Cerebellar nuclear complex (tissue), 1 donor: ENCODE measurements at places on chromosomes 16 and 17.

- no peak for DNase-seq
Measured at GRCh38 chr17:45431531-45432404, 902 bp downstream of the ARHGAP27 start.

- no peak for DNase-seq
Measured at GRCh38 chr17:40582328-40582901, 17.1 kb upstream of the CCR7 start.

- no peak for DNase-seq
Measured at GRCh38 chr17:81419319-81419885, 24.1 kb downstream of the BAHCC1 start.

DNA sequence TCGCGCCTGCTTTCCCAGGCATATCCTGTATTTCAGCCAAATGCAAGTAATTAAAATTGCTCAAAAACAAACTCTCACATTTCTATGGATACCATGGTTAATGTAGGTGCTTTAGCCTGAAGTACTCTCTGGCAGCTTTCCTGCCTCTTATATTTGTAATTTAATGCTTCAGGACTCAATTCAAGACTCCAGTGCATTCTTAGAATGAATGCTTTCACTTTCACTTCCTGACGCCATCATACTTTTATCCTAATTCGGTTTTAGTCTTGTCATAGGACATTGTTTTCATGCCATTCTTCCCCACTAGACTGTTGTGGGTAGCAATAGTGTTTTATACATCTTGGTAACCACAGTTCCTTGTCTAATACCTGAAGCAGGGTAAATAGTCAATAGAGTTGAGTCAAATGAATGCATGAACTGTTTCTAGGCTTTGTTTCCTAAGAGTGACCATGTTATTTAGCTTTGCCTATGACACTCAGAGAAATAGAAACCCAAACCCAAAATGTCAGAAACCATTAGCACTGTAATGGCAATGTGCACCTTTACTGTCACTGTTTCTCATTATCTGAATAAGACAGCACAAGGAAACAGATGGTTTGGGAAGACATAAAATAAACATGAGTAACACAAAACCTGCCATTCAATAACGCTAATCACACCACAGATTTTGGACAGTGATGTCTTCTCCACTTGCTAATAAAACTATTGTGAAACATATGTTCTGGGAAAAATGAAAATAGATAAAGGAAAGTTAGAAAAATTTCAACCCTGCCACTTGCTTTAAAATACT, 705.5 kb downstream of the CDH11 start:
- no peak for DNase-seq

GRCh38 chr16:1285669-1286512, 23.5 kb upstream of the UBE2I start:
- no peak for DNase-seq

DNA sequence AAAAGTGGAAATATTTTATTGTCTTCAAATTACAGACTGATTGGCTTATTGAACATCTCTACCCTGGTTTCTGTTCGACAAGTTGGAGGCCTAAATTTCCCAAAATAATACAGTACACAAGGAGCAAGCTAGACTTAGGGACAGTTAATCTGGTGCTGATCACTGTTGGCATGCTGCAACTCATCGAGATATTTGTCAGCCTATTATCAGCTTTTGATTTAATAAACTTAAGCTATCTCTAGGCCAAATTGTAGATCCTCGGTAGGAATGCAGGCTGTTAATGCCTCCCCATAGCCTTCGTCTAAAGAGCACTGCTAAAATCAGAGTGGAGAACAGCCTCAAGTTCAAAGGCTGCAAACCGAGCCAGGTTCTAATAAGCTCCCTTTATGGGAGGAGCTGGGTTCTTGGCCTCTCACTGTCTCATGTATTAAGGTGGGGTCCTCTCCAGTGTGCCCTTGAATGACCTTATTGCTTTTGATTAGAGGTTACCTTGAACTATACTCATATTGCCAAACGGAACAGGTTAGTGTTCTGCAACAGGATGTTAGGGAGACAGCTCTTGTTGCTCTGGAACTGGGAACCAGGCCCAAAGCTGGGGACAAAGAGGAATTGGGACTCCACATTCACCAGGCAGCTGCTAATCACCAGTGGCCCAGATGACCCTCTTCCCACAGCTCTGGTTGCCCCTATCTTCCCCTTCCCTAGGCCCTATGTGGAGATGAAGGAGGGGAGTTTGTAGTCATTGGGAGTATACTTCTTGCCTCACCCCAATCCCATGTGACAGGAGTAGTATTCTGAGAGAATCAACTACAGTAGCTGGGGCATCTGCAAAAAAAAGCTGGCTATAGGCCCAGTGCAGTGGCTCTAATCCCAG, 69.5 kb upstream of the NOL11 start:
- DNase-seq = no peak
